ENCODE measurements at places on chromosomes 16 and 17.

- no peak for DNase-seq
Measured at GRCh38 chr17:67438667-67439066, 61.6 kb downstream of the PITPNC1 start.

DNA sequence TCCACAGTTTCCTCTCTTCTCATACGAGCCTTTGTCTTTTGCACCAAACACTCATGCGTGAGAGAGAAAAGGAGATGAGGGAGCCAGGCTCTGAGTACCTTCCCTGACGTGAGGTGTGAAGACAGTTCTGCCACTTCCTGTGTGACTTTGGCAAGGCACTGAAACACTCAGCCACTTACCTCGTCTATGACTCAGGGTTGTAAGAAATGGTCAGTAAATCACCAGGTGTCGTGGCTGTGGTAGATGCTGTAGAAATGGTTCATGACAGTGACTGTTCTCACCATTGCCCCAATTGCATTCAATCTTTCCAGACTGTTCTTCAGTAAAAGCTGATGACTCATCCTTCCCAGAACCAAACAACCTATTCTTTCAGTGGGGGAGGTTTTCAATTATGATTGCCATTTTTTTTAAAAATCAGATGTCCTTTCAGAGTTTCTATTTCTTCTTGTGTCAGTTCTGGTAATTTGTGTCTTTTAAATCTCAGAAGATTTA lies 49.2 kb upstream of the CBFA2T3 start:
- DNase-seq: peak; percentile 38

- no peak for DNase-seq
Measured at GRCh38 chr17:21512307-21513011, 136.3 kb downstream of the KCNJ12 start.

DNA sequence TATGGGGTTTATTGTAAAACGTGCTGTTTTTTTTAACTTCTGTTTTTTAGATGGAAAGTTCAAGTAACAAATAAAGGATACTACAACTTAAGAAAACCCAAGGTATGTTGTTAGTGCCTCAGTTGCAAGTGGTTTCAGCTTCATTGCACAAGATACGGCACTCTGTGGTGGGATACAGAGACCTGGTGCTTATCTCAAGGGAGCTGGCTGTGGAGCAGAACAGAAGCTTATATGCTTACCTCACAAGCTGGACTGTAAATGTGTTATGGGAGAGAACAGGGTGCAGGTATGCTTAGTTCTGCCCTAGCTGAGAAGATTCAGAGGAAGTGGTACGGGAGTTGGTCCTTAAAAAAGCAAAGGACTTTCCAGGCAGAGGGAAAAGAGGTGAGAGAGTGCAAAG lies 15.2 kb downstream of the DGKE start:
- DNase-seq: no peak

GRCh38 chr17:81039854-81040758 lies 5.2 kb downstream of the BAIAP2 start:
- no peak for DNase-seq

GRCh38 chr17:55883149-55883548 lies 132.3 kb downstream of the PCTP start:
- no peak for DNase-seq

- DNase-seq: no peak
Measured at GRCh38 chr16:71867939-71868338, 16.0 kb downstream of the ZNF821 start.

GRCh38 chr17:40064971-40065768 lies 2.4 kb downstream of the THRA start:
- no peak for DNase-seq

DNA sequence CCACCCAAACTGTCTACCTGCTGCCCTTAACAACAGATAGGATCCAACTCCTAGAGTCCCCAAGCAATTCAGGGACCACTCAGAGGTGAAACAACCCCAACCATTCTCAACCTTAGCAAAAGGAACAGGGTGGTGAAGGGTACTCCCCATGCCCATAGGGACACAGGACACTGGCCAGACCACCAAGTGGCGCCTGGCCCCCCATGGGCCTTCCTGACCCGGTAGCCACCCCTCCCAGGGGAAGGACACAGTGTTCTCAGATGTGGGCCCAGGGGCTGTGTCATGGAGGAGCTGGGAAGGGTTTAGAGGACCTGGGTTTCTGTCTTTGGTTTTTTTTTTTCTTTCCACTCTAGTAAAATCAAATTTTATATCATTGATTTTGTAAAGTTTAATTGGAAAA lies 9.7 kb upstream of the SLC25A39 start:
- no peak for DNase-seq

- no peak for DNase-seq
Measured at GRCh38 chr17:69501591-69502468, 87.3 kb downstream of the MAP2K6 start.

GRCh38 chr17:62109378-62109902 lies 44.4 kb upstream of the MED13 start:
- no peak for DNase-seq

DNA sequence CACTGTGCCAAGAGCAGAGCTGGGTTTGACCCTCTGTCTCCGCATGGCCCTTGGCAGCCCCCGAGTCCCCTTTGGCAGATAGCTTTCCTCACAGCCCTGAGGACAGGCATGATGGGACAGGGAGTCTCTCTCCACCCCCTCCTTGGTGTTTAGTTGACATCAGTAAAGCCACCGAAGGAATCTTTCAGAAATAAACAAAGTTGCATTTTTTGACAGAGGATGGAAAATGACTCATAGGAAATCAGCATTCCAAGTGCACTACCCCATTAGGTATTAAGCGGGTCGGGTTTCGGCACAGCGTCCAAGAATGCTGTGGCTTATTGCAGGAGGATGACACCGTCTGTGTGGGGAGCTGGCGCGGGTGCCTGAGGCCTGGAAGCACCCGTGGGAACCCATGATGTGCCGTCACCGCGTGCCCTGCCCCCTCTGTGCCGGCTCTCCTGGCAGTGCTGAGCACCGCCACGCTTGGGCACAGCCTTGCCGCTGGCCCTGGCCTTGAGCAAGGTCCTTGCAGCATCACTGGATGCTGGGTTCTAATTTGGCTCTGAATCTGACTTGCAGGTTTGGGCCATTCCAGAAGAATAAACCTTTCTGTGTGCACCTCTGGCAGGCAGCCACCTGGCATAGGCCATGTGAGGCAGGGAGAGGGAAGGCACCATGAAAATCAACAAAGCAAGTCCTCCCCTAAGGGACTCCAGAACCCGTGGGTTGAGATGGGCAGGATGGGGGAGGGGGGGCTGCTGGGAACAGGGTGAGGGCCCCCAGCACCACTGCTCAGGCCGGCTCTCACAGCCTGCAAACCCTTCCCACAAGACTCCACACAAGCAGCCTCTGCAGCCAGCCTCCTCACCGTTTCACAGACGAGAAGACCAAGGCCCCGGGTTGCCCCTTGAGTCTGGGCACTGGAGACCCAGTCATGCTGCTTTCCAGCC lies 50.5 kb upstream of the ZNF469 start:
- DNase-seq: no peak

- no peak for DNase-seq
Measured at GRCh38 chr17:14733376-14733775, 432.5 kb downstream of the HS3ST3B1 start.

DNA sequence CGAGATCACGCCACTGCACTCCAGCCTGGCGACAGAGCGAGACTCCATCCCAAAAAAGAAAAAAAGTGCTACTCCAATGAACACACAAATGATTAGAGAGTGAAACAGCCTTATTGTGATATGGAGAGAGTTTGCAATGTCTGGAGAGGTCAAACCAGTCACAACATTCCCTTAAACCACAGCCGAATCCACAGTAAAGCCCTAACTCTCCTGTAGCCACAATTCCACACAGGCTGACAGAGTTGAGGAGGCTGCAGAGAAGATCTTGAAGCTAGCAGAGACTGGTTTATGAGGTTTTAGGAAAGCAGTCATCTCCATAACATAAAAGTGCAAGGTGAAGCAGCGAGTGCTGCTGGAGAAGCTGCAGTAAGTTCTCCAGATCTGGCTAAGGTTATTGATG lies 6.7 kb downstream of the RNF213 start:
- no peak for DNase-seq

GRCh38 chr17:29687596-29687995 lies 64.9 kb upstream of the CORO6 start:
- DNase-seq: no peak

DNA sequence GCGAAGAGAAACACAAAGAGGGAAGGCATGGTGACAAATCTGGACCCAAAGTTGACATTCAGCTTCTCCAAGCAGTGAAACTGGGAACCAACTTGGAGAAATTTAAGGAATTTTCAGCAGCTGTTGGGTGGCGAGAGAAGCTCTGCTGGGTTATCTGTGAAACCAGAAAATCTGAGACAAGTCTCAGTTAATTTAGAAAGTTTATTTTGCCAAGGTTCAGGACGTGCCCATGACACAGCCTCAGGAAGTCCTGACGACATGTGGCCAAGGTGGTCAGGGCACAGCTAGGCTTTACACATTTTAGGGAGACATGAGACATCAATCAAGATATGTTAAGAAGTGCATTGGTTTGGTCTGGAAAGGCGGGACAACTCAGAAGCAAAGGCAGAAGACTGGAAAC lies 11.2 kb upstream of the CD300LF start:
- DNase-seq: no peak

- no peak for DNase-seq
Measured at GRCh38 chr16:89191033-89191900, 9.1 kb downstream of the SLC22A31 start.

- DNase-seq: no peak
Measured at GRCh38 chr16:55207693-55208428, 116.1 kb upstream of the IRX6 start.

- DNase-seq: no peak
Measured at GRCh38 chr17:57876023-57876865, 26.4 kb upstream of the MRPS23 start.

DNA sequence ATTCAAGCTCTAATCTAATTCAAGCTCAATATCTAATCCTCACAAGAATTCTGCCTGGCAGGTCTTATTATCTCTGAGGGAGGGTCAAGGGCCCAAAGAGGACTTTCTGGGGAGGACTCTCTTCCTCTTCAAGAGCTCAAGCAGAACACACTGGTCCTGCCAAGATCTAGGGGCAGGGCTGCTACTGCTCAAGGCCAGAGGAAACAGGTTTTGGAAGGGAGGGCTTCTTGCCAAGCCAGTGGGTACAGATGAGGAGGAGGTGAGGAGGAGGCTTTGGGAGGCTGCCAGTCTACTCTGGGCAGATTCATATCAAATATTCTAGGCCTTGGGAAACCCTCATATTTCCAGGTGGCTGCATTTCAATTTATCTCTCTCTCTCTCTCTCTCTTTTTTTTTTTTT lies 51.8 kb upstream of the IL34 start:
- no peak for DNase-seq

DNA sequence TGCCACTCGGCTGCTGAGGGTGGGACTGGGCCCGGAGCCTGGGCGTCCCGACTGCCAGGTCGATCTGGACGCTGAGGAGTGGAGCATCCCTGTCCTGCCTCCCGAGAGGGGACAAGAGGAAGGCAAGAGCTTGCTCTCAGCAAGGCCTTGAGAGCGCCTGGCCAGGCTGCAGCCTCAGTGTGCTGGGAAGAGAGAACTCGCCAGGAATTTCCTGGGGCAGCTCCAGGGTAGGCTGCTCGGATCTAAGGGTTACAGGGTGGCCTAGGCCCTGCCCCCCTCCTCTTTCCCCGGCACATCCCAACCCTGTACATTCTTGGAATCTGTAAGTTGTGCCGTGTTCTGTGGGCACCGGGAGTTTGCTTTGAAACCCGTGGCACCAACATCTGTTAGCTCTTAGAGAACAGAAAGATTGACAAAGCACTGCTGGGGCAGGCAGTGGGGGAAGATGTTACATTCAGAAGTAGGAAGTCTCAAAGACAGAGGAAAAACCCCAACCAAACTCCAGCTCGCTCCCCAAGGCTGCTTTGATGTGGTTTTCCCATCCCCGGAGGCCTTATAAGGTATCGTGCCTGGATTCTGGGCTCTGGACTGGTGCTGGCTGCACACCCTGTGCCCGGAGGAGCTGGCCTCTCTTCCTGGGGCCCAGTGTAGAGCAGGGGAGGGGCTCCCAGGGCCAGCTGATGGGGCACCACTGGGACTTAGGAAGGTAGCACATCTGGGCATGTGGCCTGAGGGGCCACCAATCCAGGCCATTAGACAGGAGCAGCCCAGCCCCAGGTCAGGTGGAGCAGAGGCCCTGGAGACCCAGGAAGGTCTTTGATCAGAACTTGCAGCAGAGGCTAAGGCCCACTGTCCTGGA lies 55.2 kb downstream of the NKD1 start:
- no peak for DNase-seq

DNA sequence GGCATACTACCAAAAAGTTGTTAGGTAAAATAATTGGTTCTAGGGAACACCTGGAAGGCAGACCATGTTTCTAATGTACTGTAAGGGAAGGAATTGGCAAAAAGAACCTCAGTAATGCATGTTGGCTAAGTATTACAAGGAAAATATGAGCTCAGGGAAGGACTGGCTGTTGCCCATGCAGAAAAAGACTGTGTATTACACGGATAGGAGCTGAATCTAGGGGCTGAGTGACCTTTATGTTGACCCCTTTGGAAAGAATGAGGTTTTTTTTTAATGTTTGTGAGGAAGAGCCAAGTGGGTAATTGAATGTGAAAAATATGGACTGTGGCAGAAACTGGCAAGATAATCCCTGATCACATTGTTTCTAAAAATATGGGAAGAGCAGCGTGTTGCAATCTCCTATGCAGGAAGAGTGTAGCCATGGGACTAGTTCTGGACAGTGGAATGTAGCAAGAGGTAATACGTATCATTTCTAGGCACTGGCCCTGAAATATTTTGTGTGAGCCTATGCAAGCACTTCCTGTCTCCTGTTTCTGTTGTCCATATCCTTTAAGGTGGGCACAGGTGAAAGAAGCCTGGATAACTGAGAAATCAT lies 95.1 kb upstream of the CNTNAP4 start:
- no peak for DNase-seq

- no peak for DNase-seq
Measured at GRCh38 chr16:84177741-84178073, 9.2 kb downstream of the TAF1C start.

- DNase-seq: no peak
Measured at GRCh38 chr17:34424814-34425491, 61.9 kb upstream of the CCL1 start.

DNA sequence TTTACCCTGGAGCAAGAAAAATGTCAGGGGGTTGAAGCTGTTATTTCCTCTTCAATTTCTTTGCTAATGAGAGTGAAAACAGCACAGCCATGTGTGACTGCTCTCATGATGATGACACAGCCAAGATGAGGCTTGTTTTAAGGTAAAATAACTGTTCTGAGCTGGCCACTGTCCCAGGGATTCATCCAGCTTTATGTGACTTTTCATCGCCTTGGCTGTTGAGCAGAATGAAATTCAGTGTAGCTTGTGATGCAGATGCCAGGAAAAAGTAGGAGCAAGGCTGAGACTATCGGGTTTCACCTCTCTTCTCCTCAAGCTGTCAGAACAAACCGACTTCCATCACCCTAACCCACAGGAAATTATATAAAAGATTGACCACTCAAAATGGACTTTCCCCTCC lies 361.8 kb upstream of the CDH5 start:
- no peak for DNase-seq

DNA sequence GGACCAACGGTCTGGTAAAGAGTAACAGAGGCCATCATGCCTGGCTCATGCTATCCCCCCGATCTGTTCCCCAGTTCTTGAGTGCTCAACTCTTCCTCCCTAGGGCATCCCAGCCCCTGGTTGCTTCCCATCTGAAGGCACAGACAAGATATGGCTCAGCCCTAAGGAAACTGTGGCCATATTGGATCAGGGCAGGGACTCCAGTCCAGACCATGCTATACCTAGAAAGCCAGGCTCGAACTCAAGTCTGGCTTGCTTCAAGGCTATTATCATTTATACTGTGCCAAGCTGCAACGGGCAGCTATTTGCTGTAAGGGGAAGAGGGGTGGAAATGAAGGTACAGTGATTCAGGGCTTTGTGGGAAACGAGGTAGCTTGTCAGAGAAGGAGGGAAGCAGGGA lies 2.8 kb downstream of the UBTF start:
- no peak for DNase-seq
